H4 (cell line): ENCODE measurements at places on chromosomes 7 and 10.

DNA sequence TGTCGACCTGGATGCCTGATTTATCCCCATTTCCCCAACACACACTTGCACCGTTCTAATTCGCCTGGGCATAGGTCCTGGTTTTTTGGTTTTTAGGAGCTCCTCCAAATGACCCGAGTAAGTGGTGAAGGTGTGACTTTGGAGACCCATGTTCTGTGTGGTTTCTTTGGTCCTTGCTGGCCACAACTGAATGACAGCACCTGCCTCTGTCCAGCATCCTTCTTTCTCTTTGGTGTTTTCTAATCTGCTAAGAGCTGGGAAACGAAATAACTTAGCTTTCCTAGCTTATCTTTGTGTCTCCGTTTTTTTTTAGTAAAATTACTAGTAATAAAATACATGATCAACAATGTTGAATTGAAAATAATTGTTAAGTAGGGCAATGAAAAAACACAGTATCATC is 120.2 kb downstream of the PRLHR start:
- no peak for DNase-seq

DNA sequence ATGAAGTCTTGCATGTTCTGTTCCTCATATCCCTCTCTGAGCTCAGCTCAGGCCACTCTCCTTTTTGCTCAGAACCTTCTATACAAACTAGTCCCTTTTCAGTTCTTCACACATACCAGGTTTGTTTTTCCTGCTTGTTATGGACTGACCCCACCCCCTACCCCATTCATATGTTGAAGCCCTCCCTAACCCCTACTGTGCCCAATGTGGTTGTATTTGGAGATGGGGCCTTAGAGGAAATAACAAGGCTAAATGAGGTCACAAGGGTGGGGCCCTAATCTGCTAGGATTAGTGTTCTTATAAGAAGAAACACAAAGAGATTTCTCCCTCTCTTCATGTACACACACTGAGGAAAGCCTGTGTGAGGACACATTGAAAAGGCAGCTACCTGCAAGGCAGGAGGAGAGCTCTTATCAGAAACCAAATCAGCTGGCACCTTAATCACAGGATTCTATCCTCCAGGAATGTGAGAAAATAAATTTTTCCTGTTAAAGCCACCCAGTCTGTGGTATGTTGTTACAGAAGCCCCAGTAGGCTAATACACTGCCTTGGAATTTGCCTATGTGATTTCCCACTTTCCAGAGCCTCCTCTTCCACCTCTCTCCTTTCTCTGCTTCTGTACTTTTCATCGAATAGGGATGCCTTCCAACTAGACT is 67.3 kb upstream of the DNAJB12 start:
- no peak for DNase-seq

GRCh38 chr10:5862360-5862961 is 27.2 kb downstream of the ANKRD16 start:
- DNase-seq, result no peak

DNA sequence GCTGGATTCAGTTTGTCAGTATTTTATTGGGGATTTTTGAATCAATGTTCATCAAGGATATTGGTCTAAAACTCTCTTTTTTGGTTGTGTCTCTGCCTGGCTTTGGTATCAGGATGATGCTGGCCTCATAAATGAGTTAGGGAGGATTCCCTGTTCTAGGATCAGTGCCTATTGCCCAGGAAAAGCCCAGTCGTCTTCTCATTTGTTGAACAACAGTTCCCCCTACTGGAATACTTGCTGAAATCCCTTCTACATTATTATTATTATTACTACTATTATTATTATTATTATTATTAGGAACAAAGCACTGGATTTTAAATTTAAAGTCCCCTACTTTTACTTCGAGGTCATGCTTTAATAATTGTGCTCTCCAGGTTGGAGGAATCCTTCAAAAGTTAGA is 528.9 kb downstream of the MAGI2 start:
- DNase-seq, result peak; percentile 29

GRCh38 chr7:3156508-3156907 is 112.8 kb upstream of the CARD11 start:
- no peak for DNase-seq

DNA sequence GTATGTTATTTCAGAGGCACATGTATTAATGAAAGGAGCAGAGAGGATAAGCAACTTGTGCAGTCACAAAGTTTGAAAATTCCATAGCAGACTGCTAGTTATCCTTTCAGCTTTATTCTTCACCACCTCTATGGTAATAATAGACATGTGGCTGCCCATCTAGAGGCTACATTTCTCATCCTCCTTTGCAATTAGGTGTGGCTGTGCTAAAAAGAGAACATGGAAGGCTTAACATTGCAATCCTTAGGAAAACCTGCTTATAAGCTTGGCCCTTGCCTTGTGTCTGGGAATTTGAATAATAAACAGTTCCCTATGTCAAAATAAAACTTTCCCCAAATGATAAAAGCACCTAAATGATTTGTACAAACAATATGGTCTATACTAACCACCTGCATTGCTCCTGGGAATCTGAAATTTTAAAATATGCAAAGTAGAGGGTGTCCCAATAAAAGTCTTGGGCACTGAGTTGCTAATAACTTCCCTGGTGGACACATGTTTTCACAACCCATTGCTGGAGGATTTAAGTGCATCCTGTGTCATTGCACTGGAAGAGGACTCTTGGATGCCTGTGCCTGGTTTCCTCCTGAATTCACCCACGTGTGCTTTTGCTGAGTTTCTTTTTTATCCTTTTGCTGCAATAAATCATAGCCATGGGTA is 30.5 kb downstream of the IL6 start:
- no peak for DNase-seq

DNA sequence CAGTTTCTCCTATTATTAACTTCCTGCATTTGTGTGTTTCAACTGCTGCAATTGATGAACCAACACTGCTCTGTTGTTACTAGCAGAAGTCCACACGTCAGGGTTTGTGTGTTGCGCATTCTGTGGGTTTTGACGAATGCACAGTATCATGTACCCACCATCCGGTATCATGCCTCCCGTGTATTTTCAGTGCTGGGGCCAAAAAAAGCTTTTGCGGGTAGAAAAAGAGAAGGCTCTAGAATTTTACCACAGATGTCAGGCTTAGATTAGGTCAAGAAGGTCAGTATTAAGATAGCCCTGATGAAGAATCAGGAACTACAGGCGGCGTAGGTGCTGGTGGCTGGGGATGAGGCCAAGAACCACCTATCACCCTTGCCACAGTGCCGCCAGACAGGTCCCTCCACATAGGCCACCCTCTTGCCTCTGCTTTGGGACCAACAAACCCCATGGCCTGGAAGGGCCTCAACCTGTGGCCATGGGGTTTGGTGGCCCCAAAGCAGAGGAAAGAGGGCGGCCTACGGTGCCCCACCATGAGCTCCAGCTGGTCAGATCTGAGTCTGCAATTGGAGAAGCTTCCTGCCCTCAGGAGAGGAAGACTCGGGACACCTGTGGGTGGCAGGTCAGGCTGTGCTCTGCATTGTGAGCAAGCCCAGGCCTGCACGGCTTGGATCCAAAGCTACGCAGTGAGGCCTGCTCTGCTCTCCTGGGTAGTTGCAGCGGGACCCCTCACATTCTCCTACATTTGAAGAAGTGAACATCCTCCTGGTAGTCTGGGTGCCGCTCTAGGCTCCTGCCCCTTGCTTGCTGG is 71.9 kb downstream of the MKI67 start:
- no peak for DNase-seq

GRCh38 chr10:34814223-34814912 is 728 bp downstream of the PARD3 start:
- no peak for DNase-seq

GRCh38 chr7:70014472-70015177 is 416.4 kb downstream of the AUTS2 start:
- DNase-seq, result no peak

DNA sequence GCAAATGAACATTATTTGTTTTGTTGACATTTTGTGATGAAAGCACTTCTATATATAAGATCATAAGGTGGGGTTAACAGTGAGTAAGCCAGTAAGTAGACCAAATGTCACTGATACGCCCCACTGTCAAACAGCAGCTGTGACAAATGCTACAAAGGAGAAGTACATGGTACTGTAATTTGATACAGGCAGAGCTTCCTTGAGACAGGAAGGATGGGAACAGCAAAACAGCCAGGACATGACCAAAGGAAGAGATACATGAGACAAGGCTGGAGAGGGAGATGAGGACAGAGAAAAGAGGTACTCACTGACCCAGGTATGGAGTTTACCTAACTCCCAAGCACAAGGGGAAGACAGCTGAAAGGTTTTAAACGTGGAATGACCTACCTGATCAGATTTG is 127.0 kb downstream of the SRPK2 start:
- no peak for DNase-seq

- DNase-seq, result no peak
Measured at GRCh38 chr10:30028738-30029030, 30.7 kb downstream of the JCAD start.

- DNase-seq, result peak; percentile 72
Measured at GRCh38 chr10:60446851-60447250, 57.2 kb upstream of the ANK3 start.

DNA sequence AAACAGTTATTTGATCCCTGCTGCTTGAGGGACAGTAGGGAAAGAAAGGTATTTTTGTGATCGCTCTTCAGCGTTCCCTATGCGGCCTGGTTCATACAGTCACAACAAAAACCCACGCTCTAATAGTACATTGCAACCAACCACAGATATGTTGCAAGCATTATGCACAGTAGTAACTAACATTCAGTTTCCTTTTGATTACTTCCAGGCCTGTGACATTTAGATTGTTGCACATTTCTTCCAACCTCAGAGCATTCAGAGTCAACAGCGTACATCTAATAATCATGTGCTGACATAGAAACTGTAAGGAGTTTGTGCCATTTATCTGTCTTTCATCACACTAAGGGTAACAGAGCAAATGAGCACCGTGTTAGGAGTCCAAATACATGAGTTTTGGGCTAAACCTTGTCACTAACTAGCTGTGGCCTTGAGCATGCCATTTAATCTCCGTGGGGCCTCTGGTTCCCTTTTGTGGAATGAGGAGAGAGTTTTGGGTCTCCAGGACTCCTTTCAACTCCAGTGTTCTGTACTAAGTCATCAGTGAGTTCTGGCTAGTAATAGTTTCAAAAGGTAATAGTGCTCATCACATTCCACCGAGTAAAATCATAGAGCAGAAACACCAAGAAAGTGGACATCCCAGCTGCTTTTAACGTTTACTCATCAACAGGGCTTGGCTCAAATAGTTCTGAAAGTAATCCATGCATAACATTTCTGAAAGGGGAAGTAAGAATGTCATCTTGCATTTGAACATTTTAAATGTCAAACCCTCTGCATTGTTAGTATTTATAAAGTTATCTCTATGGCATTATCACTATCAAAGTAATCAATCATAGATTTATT is 99.0 kb upstream of the FZD1 start:
- no peak for DNase-seq

- DNase-seq, result no peak
Measured at GRCh38 chr10:120606051-120606764, 149.2 kb downstream of the PLPP4 start.

DNA sequence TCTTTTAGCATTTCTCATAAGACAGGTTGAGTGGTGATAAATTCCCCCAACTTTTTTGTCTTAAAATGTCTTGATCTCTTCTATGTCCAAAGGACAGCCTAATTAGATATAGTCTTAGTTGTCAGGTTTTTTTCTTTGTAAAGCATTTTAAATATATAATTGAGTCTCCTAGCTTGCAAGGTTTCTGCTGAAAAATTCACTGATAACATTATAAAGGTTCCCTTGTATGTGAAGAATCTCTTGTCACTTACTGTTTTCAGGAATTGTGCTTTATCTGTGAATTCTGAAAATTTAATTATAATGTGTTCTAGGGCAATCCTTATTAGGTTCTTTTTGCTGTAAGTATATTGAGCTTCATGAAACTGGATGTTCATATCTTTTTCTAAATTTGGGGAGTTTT is 96.8 kb upstream of the ZNF92 start:
- no peak for DNase-seq

DNA sequence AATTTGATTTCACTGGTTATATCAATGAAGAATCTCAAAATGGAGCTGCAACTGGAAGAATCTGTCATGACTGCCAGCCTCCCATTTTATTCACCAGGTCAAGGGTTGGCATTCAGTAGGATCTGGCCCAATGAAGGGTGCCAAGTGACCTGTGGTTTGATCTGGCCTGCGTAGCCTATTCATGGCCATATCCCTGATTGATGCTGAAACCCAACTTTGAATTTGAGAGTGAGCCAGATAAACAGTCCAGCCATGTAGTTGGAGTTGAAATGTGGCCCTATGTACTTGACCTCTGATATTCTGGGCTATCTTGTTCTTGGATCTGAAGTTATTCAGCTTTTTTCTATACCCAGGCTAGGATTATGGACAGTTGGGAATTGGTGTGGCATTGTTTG is 1.5 kb downstream of the MKLN1 start:
- DNase-seq, result no peak

DNA sequence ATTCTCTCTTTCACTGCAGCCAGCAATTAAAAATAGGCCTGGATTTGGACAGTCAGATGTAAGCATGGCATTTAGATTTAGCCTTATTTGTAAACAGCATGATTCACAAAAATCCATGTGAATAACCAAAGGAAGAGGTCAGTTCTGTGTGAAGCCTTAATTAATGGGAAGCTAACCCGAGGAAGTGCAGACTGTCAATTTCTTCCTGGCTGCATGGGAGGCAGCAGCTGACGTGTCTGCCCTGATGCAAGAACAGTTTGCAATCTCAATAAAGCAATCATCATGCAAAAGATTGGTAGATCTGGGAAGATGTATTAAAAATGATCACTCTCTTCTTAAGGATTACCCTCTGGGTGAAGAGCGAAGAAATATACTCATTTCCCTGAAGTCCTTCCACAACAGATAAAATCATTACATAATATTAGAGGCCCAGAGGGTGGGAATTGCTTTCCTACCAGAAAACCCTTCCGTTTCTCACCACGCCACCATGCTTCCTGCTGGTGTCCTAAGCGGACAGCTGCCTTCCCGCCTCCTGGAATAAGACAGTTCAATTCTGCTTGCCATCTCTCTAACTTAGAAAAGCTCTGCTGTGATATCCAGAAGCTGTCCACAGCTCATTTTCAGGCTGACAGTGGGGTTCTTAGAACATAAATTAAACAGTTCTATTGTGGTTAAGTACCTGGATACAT is 526.7 kb upstream of the NRP1 start:
- no peak for DNase-seq

- DNase-seq, result no peak
Measured at GRCh38 chr7:15688279-15688626, 1.8 kb upstream of the MEOX2 start.

DNA sequence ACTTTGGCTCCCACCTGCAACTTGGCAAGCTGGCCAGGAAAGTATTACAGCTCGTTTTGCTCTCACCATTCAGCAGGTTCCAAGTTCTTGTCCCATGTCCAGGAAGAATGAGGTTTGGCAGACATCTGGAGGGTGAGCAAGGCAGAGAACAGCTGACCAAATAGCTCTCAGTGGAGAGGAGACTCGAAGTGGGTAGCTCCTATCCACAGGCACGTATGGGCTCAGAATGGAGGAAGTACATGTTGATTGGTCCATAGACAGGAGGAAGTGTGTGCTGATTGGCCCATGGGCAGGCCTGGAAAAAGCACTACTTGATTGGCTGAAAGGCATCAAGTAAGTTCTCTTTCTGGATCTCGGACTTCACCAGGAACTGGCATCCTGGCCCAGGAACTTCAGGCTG is 3.0 kb upstream of the NCAPG2 start:
- DNase-seq, result no peak

GRCh38 chr7:90626013-90626412 is 29.9 kb downstream of the CDK14 start:
- no peak for DNase-seq
